HL-60 (cell line): ENCODE measurements at places on chromosomes 3 and 15.

DNA sequence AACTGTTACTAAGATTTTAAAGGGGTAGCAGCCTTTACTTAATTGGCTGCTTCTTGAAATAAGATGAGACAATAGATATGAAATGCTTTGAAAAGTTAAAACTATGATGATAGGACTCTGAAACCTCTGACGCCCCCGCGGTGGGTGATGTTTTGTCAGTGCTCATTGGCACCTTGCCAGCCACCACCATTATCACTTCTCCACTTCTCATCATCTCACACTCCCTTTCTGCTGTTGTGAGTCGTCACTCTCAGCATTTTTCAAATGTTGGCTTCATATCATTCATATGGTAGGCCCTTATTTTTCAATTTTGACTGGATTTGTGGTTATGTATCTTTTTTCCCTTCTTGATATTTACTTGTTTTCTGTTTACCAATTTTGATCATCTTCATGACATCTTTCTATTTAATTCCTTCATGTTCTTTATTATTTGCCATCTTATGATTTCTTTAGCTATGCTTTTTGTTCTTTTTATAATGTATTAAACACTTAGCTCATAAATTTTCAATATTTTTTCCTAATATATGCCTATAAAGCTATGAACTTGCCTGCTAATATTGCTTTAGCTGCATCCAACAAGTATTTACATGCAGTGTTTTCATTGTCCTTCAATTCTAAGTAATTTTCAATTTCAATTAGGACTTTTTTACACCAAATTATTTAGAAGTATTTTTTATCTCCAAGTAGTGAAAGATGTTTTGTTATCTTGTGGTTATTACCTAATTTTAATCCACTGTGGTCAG, 30.3 kb upstream of the SKOR1 start:
- no peak for DNase-seq

- DNase-seq, result no peak
Measured at GRCh38 chr15:46088486-46089445, 453.9 kb downstream of the SQOR start.

DNA sequence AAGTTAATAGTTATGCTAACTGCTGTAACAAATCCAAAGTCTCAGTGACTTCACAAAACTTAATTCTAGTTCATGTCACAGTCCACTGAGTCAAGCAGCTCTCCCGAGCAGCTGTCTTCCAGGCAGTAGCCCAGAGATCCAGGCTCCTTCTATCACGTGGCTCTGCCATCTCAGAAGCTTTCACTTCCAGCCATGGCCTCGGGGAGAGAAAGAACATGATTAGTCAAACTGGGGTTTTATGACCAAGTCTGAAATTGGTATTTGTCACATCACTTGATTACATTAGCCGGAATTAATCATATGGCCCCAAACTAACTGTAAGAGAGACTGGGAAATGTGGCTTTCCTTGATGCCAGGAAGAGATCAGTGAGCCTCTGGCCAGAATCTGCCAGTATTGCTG, 70.2 kb upstream of the DGKG start:
- DNase-seq, result no peak

- DNase-seq, result no peak
Measured at GRCh38 chr3:186216900-186217819, 108.3 kb upstream of the ETV5 start.

GRCh38 chr3:160376681-160377080, 22.3 kb downstream of the IFT80 start:
- no peak for DNase-seq

DNA sequence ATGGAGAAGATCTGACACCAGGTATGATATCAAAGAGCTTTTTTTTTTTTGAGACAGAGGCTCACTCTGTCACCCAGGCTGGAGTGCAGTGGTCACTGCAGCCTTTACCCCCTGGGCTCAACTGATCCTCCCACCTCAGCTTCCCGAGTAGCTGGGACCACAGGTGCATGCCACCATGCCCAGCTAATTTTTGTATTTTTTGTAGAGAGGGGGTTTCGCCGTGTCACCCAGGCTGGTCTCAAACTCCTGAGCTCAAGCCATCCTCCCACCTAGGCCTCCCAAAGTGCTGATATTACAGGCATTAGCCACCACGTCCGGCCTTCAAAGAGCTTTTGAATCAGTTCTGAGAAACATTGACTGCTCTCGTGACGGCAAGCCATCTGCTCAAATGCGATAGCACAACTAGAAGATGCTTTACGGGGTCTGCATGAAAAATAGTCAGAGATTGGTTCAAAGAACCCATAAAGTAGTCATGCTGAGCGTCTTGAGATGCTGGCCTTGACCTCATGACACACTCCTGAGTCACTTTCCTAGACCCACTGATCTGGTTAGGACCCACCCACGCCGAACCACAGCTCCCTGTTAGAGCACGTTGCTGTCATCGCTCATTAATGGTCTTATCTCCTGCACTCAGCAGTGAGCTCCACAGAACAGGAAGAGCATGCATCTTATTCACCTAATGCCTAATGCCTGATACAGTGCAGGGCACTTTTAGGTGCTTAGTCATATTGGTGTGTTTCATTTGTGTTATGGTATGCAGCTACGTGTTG, 57.0 kb upstream of the NR2F2 start:
- no peak for DNase-seq

GRCh38 chr3:88147261-88147660, 2.5 kb upstream of the C3orf38 start:
- DNase-seq, result no peak

GRCh38 chr3:14262212-14262611, 83.6 kb downstream of the LSM3 start:
- no peak for DNase-seq

- DNase-seq, result no peak
Measured at GRCh38 chr3:52291508-52292181, 4.0 kb downstream of the GLYCTK start.

GRCh38 chr3:16935781-16936180, 51.0 kb downstream of the PLCL2 start:
- no peak for DNase-seq

- no peak for DNase-seq
Measured at GRCh38 chr3:108546247-108546646, 35.9 kb upstream of the MYH15 start.

DNA sequence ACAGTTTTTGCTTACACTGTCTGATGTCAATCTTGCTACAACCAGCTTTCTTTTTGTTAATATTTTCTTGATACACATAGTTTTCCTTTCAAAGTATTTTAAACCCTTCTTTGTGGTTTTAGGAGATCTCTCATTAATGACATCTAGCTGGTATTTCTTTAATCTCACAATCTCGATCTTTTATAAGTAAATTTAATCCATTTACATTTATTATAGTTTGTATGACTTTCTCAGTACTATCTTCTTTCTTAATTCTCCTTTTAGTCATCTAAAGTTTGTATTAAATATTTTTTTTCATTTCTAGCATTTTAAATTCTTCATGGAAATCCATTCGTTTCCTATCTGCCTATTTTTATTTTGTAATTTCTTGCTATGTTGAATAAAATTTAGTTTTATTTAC, 55.4 kb downstream of the MRPL3 start:
- no peak for DNase-seq

GRCh38 chr3:25150199-25150598, 277.9 kb upstream of the RARB start:
- no peak for DNase-seq

DNA sequence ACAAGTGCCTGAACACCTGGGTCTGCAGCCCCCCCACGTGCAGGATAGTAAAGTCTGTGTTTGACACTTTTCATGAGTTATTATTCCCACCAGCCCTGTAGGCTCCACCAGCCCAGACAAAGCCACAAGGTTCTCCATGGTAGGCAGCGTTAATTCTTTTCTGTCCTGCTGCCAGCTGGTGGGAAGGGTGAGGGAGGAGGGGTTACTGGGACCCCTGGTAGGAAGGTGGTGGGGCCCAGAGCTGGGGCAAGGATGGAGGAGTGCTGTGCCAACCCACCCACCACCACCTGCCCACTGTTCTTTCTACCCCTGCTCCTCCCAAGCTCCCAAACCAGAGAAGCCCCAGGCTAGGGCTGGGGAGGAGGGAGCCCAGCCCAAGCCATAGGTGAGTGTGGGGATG, 20.8 kb upstream of the SEMA3F start:
- DNase-seq, result no peak

DNA sequence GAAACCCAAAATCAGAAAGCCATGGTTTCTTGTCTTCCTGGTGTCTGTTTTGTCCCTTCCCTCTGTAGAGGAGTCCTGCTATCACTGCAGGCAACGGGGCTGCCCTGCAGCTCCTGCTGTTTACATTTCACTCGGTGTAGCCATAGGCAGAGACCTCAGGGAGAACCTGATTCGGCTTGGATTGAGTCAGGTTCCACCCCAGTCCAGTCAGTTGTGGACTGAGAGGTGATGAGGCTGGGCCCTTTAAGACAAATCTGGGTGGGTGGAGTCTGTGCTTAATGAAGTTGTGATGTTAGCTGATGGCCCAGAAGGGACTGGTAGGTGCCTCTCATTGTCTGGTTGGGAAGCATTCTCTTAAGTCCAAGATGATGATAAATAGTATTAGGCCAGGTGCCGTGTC, 35.7 kb downstream of the FLNB start:
- no peak for DNase-seq

- no peak for DNase-seq
Measured at GRCh38 chr3:16255726-16256125, 9.0 kb downstream of the DPH3 start.

DNA sequence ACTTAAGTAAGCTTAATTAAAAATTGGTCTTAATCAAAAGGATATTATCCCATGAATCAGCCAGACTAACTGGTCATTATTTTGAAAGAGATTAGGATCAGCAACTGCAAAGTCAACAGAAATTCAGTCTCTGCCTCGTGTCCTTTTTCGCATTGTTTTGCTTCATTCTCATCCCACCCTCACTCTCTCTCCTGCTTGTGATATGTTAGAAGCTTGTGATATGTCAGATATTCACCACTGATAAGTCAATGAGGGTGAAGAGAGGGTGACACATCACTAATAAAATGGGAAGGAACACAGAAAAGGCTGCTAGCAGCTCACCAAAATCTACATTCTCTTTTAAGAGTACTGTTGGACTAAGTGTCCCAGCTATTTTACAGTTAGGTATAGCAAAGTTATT, 146.1 kb downstream of the SUCNR1 start:
- DNase-seq, result no peak

DNA sequence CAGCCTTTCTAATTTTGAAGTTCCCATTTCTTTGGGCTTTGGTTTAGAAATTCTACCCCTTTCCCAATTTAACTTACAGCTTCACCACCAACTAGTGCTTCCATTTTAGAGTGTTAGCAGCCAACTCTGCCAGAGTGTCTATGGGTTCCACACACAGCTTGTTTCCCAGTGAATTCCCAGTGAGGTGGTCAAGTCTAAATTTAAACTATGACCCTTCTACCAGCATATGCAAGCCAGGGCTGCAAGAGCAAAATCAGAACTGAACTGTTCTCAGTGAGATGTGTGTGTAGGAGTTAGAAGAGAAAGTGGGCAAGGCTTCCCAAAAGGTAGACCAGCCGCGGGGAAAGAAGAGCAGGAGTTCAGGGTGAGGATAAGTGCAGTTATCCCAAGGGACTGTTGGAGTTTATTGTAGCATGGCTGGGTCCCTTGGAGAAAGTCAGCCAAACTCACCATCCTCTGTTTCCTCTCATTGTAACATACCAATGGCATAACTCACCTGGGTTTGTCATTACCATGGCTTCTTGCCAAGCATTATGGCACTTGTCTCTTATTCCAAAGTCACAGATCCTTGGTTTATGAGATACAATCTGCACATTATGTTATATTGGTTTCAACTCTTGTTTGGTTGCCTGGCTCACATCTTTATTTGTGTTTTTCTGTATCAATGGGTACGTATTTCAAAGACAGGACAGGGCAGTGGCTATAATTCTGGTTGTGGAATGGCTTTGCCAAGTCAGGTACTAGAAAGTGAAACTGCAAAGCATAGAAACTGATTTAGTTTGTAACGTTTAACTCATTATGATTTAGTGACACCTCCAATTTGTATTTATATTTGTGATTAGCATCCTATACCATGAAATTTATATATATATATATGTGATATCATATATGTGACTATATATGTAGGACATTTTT, 130.2 kb upstream of the UMPS start:
- no peak for DNase-seq

GRCh38 chr3:112966633-112967032, 8.3 kb downstream of the CD200R1 start:
- DNase-seq, result peak; percentile 24

DNA sequence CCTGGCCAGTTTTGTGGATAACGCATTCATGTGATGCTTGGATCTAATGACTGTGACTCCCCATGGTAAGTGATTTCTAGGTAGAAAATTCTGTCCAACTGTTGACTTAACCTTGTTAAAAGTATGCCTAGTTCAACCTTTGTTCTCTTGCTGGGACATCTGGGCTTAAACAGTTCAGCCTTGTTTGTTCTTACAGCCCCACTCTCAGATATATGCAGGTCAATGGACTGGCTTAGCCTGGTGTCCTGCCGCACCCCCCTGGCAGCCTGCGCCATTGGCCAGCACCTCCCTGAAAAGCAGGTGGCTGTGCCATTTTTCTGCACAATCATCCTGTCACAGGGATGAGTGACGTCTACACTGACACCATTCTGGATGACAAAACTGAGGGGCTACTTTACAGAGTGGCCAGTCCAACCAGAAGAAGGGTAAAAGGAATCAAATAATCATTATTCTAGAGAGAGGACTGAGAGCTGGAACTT, 244.7 kb upstream of the ONECUT1 start:
- DNase-seq, result no peak

- no peak for DNase-seq
Measured at GRCh38 chr3:112775011-112775742, 71.5 kb downstream of the CD200R1L start.

GRCh38 chr15:45174069-45174468, 13.7 kb downstream of the SHF start:
- no peak for DNase-seq

- no peak for DNase-seq
Measured at GRCh38 chr3:135908225-135908624, 57.3 kb upstream of the PPP2R3A start.

DNA sequence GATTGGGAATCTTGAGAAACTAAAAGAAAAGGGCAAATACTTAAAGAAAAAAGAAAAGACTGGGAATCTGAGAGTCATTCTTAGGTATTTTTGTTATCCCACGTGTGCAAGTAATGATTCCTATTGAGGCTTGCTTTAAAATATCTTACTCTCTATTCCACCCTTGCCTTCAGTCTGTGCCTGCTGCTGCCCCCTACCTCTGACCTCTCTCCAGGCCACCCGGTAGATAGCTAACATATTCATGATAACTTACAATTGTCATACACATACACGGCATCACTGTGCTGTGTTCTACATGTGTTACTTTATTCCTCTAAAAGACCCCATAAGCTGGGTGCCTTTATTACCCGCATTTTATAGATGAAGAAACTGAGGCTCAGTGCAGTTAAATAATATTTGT, 27.8 kb upstream of the ATP13A3 start:
- no peak for DNase-seq

GRCh38 chr15:78264304-78265136, at the start of gene DNAJA4:
TSS of gene DNAJA4 (plus strand) at chr15:78264562. CDS start at chr15:78264764, 202 bp downstream.
- no peak for DNase-seq

GRCh38 chr3:67578416-67578815, 76.0 kb downstream of the SUCLG2 start:
- DNase-seq, result no peak
